ENCODE measurements at places on chromosomes 4 and X.

GRCh38 chr4:54741202-54741601 lies 83.4 kb downstream of the KIT start:
- no peak for DNase-seq

GRCh38 chr4:53130896-53131561 lies 234.8 kb downstream of the SCFD2 start:
- DNase-seq = no peak

GRCh38 chr4:176529574-176529973 lies 209.8 kb downstream of the SPCS3 start:
- no peak for DNase-seq

- no peak for DNase-seq
These were observed 27.5 kb downstream of the POU3F4 start for GRCh38 chrX:83535417-83536196.

- DNase-seq = peak; percentile 63
These were observed 5.6 kb upstream of the CT47C1 start for GRCh38 chrX:119067023-119067739.

All from Calu3 (cell line).